Globus pallidus (tissue), 1 donor: ENCODE measurements at places on chromosomes 5 and 9.

DNA sequence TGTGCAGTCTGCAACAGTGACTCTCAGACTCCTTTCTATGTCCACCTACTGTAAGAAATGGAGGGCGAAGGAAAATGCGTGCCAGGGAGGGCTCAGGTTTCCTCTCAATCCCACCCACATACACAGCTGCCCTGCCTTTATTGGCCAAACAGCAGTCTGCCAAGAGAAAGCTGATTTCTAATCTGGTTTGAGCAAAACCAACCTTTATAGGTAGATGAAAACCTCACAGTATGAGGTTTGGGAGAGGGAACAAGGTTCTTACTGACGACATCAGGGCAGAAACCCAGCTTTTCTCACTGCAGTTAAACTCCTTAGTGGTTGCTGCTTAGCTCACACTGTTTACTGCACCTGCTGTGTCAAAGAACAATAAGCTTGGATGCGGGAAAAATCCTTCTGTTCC is 152.3 kb upstream of the KLF9 start:
- no peak for DNase-seq

GRCh38 chr5:4514067-4514648 is 626.0 kb upstream of the ADAMTS16 start:
- no peak for DNase-seq

GRCh38 chr5:72511774-72512592 is 4.8 kb upstream of the ZNF366 start:
- DNase-seq, result no peak

- no peak for DNase-seq
Measured at GRCh38 chr5:148569948-148570347, 84.4 kb downstream of the HTR4 start.
